Thymus (tissue), 14 donors: ENCODE measurements at places on chromosomes 11 and 22.

DNA sequence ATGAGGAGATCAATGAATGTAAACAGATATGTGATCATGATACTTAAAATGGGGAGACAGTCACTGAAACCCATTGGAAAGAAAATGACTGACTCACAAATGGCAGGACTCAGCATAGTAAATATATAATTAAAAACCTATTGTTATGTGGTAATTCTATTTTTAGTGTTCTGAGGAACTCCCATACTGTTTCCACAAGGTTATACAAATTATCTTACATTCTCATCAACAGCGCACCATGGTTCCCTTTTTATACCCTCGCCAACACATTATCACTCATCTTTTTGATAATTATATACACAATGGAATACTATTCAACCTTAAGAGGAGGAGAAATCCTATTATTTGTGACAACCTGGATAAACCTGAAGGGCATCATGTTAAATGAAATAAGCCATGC, 17.1 kb downstream of the OR5B21 start:
- no peak overlapping the region for H3K4me3 ChIP-seq
- no peak for DNase-seq
- no peaks in the 10 kb centered on the region for H3K4me1 ChIP-seq
- H3K27ac ChIP-seq: no peak overlapping the region
- H3K27me3 ChIP-seq: no peaks in the 10 kb centered on the region

DNA sequence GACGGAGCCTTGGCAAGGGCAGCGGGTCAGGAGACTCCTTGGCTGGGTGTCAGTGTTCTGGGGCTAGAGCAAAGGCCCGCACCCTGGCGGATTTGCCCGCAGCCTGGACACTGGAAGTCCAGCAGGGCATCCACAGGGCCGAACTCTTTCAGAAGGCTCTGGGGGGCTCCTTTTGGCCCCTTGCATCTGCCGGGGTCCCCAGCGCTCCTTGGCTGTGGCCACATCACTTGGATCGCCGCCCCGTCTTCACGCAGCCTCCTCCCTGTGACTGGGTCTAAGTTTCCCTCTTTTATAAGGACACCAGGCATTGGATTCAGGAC, 20.0 kb downstream of the MUC5AC start:
- no peaks in the 10 kb centered on the region for H3K27me3 ChIP-seq
- no peak overlapping the region for H3K27ac ChIP-seq
- no peaks in the 10 kb centered on the region for H3K4me1 ChIP-seq
- no peak for DNase-seq
- no peak overlapping the region for H3K4me3 ChIP-seq

DNA sequence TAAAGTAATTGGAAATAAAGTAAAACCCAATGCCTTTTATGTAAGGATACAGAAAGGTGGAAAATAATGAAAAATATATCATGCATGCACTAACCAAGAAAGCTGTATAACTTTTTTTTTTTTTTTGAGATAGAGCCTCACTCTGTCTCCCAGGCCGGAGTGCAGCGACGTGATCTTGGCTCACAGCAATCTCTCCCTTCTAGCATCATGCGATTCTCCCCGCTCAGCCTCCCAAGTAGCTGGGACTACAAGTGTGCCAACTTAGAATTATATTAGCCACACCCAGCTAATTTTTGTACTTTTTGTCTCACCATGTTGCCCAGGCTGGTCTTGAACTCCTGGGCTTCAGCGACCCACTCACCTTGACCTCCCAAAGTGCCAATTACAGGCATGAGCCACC, 4.5 kb downstream of the GGT5 start:
- no peaks in the 10 kb centered on the region for H3K36me3 ChIP-seq
- no peaks in the 10 kb centered on the region for H3K27me3 ChIP-seq
- no peak overlapping the region for H3K4me3 ChIP-seq
- no peak overlapping the region for H3K27ac ChIP-seq

DNA sequence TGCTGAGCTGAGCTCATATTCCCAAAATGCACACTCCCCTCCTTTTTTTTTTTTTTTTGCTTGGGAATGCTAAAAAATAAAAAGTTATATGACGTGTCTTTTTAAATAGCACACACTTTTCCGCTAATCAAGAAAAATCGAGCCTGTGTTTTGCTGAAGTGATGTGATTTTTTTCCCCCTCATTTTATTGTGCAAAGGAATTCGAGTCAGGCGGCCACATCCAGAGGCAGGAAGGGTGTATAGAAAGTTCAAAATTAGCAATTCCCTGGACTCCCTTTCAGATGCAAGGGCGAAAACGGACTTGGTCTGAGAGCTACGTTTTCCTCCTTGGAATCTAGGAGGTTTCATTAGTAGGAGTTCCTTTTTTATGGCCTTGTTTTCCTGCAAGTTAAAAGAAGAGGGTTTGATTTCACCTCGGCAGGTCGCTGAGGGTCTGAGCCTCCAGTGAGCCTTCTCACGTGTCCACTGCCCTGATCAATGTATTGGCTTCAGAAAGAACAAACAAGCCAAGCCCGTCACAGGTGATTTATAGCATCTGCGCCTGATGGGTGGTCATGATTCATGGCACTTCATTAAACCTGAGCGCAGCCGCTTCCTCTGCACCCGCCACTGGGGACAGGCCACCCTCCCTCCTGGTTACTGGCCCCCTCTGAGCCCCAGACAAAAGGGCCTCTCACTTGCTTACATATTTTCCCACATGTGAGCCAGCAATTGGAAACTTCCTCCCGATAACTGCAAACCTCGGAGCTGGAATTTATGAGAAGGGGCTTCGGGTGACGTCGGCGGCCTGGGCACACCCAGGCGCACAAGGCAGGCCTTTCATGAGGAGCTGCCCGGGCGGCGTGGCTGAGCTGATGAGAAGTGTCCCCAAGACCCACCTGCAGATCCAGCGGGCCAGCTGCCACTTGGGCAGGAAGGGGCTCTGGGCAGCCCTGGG, 64.4 kb upstream of the LINC01488 start:
- no peaks in the 10 kb centered on the region for H3K4me1 ChIP-seq
- no peak overlapping the region for H3K4me3 ChIP-seq
- no peak for DNase-seq
- no peak overlapping the region for H3K27ac ChIP-seq

- H3K4me3 ChIP-seq: no peak overlapping the region
- no peaks in the 10 kb centered on the region for H3K4me1 ChIP-seq
- no peak overlapping the region for H3K27ac ChIP-seq
- DNase-seq: no peak
- no peaks in the 10 kb centered on the region for H3K27me3 ChIP-seq
- H3K36me3 ChIP-seq: no peaks in the 10 kb centered on the region
Measured at GRCh38 chr11:128399251-128400121, 187.9 kb downstream of the ETS1 start.

DNA sequence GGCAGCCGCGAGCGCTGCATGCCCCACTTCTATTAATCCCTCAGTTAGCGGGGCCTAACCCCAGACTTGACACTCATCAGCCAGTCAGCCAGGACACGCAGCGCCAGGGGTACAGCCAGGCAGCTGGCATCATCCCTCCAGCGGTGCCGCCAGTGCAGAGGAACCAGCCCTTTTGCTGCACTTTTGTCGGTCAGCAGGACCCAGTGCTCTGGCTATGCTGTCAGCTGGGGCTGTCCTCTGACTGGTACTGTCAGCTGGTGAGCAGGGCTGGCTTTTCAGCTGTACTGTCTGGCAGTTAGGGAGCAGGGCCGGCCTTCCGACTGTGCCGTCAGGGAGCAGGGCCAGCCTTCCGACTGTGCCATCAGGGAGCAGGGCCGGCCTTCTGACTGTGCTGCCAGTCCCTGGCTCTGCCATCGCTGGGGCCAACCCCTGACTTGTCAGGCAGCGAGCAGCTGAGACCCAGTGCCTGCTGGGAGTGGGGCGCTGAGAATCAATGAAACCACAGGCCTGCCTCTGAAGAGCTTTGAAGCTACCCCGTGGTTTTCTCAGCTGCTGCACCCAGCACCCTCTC, 115.4 kb downstream of the KIAA1671 start:
- H3K4me1 ChIP-seq: peaks cover 83% of the 10 kb centered on the region
- no peaks in the 10 kb centered on the region for H3K36me3 ChIP-seq
- DNase-seq: peak; percentile 84
- H3K27me3 ChIP-seq: no peaks in the 10 kb centered on the region

DNA sequence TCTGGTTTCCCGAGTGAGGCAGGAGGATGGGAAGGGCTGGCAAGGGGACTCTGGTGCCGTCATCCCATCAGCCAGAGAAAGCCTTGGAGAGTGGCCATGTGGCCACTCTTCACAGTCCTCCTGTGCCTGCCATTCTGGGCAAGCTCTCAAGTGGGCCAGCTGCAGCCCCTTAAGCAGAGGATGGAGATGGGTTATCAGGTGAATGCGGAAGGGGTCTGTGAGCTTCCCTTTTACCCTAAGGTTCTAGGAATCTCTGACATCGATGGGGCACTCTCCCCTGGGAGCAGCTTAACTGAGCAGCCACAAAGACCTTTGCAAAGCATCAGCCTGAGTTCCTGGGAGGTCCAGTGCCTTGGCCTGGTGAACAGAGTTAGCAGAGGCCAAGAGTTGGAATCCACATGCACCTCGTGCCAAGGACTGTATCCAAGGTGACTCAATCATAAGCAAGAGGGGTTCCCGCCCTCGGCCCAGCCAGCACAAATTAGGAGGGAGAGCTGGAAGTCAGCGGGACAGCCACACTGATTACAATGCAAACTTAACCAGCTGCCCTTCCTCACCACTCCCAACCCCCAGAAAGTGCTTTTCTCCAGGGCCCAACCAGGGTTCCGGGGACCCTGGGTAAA, 193.6 kb downstream of the BUD13 start:
- no peaks in the 10 kb centered on the region for H3K4me1 ChIP-seq
- no peaks in the 10 kb centered on the region for H3K36me3 ChIP-seq
- H3K27ac ChIP-seq: no peak overlapping the region

GRCh38 chr11:67652965-67653845, 2.7 kb upstream of the ACY3 start:
- H3K36me3 ChIP-seq: no peaks in the 10 kb centered on the region
- H3K27me3 ChIP-seq: no peaks in the 10 kb centered on the region
- no peak overlapping the region for H3K27ac ChIP-seq
- DNase-seq: no peak
- no peak overlapping the region for H3K4me3 ChIP-seq
